ENCODE measurements at places on chromosomes 1 and 21. TPM values are rescaled to one million over a fixed set of nuclear protein-coding genes. Genes with fewer than 3 reads are reported as not detected.

Gene NTRK1
- not detected for total RNA-seq

Gene ENAH
- total RNA-seq: 206 TPM

Gene FAAH
- not detected for total RNA-seq

Gene AKR7A3
- 0.06 TPM for total RNA-seq

Gene SPRR2E
- not detected for total RNA-seq

DNA sequence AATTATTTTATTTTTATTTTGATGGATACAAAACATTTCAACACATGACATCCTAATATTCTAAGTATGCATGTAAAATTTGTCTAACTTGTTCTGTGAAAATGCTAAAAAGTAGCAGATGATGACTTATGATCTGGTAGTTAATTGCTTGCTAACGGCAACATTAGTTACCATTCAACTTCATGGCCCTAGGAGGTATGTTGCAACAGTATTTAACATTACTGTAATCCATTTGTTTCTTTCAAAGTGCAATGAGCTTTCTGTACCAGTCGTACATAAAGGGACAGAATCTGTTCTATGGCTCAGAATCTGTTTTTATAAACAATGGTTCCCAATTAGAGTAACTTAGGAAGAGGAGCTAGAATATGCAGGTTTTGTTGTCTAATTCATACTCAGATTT lies 91.5 kb upstream of the ZNHIT6 start:
- H3K27me3 ChIP-seq: no peaks in the 10 kb centered on the region
- no peaks in the 10 kb centered on the region for H3K4me1 ChIP-seq
- H3K36me3 ChIP-seq: no peaks in the 10 kb centered on the region
- H3K4me3 ChIP-seq: no peak overlapping the region
- H3K27ac ChIP-seq: no peak overlapping the region

DNA sequence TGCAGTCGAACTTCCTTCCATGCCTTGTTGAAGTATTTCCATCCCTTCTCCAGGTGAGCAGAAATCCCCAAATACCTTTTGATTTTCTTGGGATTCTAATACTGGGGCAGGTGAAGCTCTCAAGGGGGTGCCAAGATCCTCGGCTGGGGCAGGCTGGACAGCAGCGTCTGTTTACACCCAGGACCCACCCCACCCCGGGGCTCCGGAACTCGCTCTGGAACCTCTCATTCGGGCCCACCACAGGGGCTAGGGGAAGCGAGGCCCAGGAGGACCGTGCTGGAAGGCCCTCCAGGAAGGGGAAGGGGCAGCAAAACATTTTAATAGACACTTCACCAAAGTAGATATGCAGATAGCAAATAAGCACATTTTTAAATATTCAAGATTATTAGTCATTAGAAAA lies 161.9 kb upstream of the GORAB start:
- DNase-seq: no peak
- H3K4me3 ChIP-seq: no peak overlapping the region
- H3K4me1 ChIP-seq: no peaks in the 10 kb centered on the region
- H3K27ac ChIP-seq: no peak overlapping the region
- no peaks in the 10 kb centered on the region for H3K27me3 ChIP-seq

- no peak overlapping the region for H3K27ac ChIP-seq
- H3K36me3 ChIP-seq: no peaks in the 10 kb centered on the region
- no peak for DNase-seq
- H3K27me3 ChIP-seq: no peaks in the 10 kb centered on the region
Observed at GRCh38 chr1:194225821-194226220, 1039.4 kb upstream of the B3GALT2 start.

- no peaks in the 10 kb centered on the region for H3K27me3 ChIP-seq
- peak; percentile 62 for DNase-seq
Observed at GRCh38 chr1:237873487-237874211, 17.1 kb downstream of the ZP4 start.

DNA sequence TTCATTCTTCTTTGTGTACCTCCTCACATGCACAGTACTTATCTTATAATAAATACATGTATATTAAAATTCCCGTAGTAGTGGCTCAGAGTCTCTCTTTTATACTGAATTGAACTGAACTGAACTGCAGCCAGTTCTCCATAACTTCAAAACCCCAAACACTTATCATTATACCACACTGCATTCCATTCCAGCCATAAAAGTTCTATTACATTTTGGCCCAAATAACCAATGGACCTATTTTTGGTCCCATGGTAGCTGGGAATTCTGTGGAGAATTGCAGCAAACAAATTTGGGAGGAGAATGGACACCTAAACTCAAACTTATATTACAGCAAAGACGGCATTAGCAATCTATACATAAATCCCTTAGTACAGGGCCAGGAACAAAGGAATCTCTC lies 86.6 kb upstream of the C1orf87 start:
- DNase-seq: no peak
- no peaks in the 10 kb centered on the region for H3K4me1 ChIP-seq
- H3K36me3 ChIP-seq: no peaks in the 10 kb centered on the region
- no peaks in the 10 kb centered on the region for H3K27me3 ChIP-seq

DNA sequence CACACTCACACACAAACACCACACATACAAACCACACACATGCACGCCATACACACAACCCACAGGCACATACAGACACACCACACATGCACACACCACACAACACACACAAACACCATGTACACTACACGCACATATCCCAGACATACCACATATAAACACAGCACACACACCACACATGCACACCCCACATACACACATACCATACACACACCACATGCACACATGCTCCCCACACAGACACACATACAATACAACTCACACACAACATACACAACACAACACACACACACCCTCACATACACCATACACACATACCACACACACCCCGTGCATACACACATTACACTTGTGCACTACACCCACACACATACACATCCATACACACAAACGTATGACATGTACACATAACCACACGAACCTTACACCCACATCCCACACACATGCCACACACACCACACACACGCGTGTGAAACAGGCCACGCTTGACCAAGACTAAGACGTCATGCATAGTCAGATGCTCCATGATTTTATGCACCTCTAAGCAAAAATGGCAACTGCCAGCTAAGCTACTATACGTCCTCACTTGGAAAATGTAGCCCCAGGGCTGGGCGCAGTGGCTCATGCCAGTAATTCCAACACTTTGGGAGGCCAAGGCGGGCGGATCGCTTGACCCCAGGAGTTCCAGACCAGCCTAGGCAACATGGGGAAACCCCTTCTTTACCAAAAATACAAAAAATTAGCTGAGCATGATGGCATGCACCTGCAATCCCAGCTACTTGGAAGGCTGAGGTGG lies 77.4 kb upstream of the TMPRSS2 start:
- H3K4me1 ChIP-seq: no peaks in the 10 kb centered on the region
- H3K27me3 ChIP-seq: no peaks in the 10 kb centered on the region
- no peak for DNase-seq
- H3K36me3 ChIP-seq: no peaks in the 10 kb centered on the region

DNA sequence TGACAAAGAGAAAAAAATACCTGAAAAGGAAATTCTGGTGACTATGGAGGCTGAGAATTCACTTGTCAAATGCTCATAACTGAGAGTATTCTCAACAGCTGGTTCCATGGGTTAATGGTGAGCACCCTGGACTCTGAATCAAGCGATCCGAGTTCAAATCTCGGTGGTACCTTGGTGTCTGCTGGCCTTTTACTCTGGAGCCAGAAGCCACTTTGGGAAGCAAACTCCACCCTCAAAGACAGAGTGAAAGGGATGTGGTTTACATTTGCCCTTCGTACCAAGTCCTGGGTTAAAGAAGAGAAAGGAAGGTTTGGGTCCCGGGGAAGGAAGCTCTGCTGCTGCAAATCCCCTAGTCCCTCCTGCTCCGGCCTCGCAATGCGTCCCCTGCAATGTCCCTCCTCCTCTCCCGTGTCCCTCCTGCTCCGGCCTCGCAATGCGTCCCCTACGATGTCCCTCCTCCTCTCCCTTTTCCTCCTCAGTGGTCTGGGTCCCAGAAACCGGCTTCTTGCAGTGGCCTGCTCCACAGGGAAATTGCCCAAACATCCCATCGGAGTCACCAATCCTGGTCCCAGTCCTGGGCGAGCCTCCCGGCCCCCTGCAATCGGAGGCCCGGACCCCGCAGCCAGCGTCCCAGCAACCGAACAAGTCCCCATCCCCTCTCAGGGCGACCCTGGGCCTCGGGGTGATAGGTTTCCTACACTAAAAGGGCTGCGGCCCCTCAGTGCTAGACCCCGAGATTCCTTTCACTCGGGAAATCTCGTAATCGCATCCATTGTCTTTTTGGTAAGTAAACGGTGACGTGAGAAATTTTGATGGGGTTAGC lies 129.4 kb downstream of the PPIAL4G start:
- H3K27ac ChIP-seq: no peak overlapping the region
- H3K27me3 ChIP-seq: no peaks in the 10 kb centered on the region
- no peak overlapping the region for H3K4me3 ChIP-seq
- no peak for DNase-seq
- H3K4me1 ChIP-seq: no peaks in the 10 kb centered on the region

DNA sequence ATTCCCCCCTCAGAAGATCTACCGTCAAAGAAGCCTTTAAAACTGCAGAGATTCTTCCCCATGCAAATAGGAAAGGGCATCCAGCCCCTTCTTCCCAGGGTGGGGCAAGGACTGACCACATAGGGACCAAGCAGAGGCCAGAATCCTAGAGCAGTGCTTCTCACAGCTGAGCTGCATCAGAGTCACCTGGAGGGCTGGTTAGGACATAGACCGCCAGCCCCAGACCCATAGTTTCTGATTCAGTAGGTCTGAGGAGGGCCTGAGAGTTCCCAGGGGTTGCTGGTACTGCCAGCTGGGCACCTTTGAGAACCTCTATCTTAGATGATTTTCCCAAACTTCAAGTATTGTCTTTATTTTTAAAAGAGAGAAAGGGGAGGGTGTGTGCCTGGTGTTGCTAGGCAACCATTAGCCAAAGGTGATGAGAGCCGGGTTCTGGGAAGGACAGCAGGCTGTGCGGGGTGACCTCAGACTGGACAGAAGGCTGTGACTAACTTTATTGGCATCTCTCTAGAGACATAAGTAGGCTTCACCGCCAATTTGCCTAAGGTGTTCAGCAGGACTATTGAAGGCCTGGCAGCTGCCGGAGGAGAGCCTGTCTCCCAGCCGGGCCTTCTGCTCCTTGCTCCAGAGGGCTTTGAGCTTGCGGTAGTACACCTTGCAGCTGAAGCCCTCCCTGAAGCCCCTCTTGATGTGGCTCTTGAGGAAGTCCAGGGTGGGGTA lies 3.0 kb downstream of the SPATA46 start:
- no peaks in the 10 kb centered on the region for H3K36me3 ChIP-seq
- no peaks in the 10 kb centered on the region for H3K27me3 ChIP-seq
- H3K4me1 ChIP-seq: peaks cover 19% of the 10 kb centered on the region

DNA sequence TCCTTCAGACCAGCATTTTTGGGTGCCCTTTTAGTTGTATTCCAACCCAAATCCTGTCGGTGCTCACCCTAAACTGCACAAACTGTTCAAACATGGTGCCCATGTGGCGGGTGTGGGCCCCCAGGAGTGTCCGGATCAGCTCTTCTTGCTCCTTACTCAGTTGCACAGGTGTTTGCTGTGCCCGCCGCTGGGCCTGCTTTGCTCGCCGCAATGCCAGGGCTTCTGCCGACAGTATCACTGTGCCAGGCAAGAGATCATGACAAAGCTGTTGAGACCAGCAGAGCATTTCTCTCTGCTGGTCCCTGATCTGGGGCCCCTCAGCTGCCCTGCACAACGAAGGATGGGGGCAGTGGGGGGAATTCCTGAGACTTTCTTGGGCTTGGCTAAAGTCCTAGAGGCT lies 4.9 kb downstream of the NR1I3 start:
- no peak overlapping the region for H3K4me3 ChIP-seq
- H3K36me3 ChIP-seq: no peaks in the 10 kb centered on the region
- H3K27ac ChIP-seq: no peak overlapping the region
- no peaks in the 10 kb centered on the region for H3K27me3 ChIP-seq

GRCh38 chr1:167500283-167500860 lies 18.0 kb downstream of the CD247 start:
- no peak for DNase-seq
- no peak overlapping the region for H3K27ac ChIP-seq
- no peak overlapping the region for H3K4me3 ChIP-seq
- peaks cover 32% of the 10 kb centered on the region for H3K4me1 ChIP-seq
- no peaks in the 10 kb centered on the region for H3K27me3 ChIP-seq

DNA sequence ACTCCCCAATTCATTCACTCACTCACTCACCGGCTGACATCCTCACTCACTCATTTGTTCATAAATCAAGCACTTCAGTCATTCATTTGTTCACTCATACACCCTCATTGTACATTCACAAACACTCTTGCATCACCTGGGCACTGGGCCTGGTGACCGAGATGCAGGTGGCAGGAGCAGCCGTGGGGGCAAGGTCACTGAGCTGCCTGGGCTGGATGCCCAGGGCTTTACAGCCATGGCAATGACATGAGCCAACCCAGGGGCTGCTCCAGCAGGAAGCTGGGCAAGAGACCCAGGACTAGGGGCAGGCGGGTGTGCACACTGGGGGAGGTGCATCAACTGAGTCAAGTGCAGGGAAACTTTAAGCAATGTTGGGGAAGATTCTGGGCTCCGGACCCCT lies 113.6 kb upstream of the IGSF21 start:
- H3K4me3 ChIP-seq: no peak overlapping the region
- H3K27me3 ChIP-seq: peaks cover 10% of the 10 kb centered on the region
- H3K4me1 ChIP-seq: no peaks in the 10 kb centered on the region
- H3K27ac ChIP-seq: no peak overlapping the region

GRCh38 chr1:200975458-200975857 lies 48.1 kb downstream of the KIF21B start:
- H3K4me1 ChIP-seq: no peaks in the 10 kb centered on the region
- H3K4me3 ChIP-seq: no peak overlapping the region
- DNase-seq: no peak
- H3K36me3 ChIP-seq: no peaks in the 10 kb centered on the region

- no peaks in the 10 kb centered on the region for H3K36me3 ChIP-seq
- no peak overlapping the region for H3K27ac ChIP-seq
Observed at GRCh38 chr1:106289265-106289928, 767.1 kb upstream of the PRMT6 start.

All from SJCRH30 (cell line).